ENCODE measurements at places on chromosomes 7 and 10.

DNA sequence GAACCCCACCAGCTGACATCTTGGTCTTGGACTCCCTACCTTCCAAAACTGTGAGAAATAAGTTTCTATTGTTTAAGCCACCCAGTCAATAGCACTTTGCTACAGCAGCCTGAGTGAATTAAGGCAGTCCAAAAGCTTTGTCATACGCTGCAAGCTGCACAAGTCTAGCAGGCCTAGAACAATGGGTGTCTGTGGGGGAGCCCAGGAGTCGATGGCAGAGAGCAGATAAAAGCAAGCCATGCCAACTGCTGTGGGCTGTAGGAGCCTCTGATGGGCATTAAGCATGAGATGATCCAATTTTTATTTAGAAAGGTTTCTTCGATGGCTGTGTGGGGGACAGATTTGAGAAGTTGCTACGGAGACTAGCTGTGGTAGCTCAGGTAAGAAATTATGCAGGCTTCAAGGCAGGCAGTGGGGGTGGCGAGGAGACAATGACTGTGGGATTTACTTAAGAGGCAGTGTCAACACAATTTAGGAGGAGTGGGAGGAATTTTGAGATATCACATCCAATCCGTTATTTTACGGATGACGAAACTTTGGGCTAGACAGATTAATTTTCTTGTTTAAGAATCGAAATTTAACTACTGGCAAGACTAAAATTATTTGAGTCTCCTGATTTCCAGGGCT, 110.4 kb downstream of the NRCAM start:
- no peak for DNase-seq

- DNase-seq, result no peak
Measured at GRCh38 chr7:38217672-38218071, 39.6 kb downstream of the STARD3NL start.

GRCh38 chr7:55375237-55375636, 10.1 kb downstream of the LANCL2 start:
- no peak for DNase-seq

DNA sequence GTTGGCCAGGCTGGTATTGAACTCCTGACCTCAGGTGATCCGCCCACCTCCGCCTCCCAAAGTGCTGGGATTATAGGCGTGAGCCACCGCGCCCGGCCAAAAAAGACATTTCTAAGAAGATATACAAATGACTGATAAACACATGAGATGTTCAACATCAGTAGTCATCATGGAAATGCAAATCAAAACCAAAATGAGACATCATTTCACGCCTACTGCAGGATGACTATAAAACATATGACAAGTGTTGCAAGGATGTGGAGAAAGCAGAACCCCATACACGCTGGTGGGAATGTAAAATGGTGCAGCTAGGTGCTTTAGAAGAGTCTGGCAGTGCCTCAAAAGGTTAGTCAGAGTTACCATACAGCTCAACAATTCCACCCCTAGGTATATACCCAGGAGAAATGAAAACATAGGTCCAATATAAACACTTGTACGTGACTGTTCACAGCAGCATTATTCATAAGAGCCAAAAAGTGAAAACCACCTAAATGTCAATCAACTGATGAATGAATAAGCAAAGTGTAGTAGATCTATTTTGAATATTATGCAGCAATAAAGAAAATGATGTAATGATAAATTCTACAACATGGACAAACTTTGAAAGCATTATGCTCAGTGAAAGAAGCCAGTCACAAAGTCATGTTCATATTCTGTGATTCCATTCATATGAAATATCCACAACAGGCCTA, 24.5 kb downstream of the TMEM209 start:
- no peak for DNase-seq

- DNase-seq, result no peak
Measured at GRCh38 chr7:94252971-94253370, 141.7 kb upstream of the COL1A2 start.

- no peak for DNase-seq
Measured at GRCh38 chr7:146119002-146119401, 2.4 kb downstream of the CNTNAP2 start.

DNA sequence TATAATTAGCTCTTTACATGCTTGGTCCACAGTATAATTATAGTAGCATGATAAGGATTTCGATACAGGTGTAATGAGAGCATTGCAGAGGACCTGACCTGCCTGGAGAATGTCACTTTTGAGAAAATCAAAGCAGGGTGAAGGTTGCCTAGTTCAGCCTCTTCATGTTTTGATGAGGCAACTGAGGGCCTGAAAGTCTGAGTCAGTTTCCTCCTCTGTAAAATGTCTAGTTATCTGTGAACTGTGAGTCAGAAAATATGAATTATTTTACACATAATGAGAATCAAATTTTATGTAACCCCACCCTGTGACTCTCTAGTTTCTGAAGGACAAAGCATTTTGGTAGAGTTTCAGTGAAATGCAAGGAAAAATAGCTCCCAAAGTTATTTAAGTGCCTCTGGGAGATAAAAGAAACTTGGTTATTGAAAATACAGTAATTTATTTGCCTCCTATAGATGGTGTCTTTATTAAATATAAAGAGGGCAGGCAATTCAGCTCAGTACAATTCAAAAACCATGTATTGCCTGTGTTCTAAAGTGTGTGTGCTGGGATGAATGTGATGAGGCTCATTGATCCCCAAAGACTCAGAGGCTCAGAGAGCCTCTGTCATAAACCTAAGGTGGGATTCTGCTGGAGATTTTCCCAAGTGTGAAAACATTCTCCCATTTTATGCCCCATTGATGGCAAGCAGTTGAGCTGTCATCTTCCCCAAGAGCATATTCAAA, 37.3 kb upstream of the SAMD9L start:
- no peak for DNase-seq

DNA sequence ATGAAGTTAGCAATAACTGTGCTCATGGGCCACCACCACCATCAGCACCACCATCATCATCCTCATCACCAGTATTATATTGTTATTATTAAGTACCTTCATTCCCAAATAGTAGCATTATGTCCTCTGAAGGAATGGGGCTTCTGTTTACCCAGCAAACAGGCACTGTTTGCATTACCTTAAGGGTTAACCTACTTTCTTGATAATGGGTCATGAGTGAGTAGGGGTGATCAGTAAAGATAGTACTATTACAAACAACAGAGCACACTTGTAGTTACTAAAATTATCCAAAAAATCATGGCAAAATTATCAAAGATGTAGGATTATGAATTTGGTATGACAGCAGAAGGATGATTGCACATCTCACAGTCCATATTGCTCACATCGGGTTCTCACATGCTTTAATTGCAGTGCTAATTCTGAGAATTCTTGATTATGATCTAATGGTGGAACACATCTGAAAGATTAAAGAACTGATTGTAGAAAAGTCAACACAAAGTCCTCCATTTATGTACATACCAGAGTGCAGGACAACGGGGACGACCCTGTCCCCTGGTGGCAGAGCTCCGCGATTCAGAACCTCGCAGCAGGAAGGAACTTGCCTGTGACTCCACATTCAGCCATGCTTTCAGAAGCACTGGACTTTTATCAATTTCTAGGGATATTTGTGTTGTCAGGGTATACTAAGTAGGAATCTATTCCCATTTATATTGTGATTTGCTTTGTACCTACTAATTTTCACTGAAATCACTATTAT, 31.0 kb downstream of the PDE1C start:
- no peak for DNase-seq

GRCh38 chr10:45553155-45553554, 119.4 kb downstream of the ZFAND4 start:
- DNase-seq, result no peak

GRCh38 chr7:44107961-44108767, 4.0 kb downstream of the AEBP1 start:
- DNase-seq, result no peak

GRCh38 chr7:150994141-150994837, 3.5 kb downstream of the NOS3 start:
- no peak for DNase-seq

DNA sequence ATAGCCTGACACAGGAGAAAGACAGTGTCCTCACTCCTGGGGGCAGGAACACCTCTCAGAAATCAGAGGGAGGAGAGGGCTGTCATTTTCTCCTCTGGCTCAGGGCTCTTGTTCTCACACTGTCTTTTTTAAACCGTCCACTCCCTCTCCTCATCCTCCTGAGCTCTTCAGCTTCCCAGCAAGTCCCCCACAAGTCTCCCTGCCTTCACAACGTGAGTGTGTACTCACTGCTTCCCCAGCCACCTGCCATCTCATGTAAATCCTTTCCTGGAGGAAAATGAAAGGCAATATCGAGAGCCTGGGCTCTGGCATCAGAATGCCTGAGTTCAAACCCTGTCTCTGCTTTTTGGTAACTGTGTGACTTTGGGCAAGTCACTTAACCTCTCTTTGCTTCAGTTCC, 5.7 kb downstream of the LLCFC1 start:
- no peak for DNase-seq

GRCh38 chr10:80464557-80465450, 10.7 kb downstream of the TSPAN14 start:
- DNase-seq, result no peak

DNA sequence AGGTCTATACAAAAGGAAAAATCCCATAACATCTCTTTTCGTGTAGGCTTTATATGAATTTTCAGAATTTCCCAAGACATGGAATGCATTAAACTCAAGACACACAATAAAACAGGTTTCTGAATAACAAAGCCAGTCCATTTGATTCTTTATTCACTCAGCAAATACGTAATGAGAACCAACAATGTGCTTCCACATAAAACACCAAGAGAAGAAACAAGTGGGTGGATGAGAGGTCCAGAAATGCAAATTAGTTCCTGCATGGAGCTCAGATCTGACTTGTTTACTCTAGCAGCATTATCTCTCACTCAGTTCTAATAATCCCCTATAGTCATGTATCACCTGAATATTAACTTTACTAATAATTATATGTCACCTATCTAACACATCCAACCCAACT, 249.5 kb downstream of the LRRTM3 start:
- no peak for DNase-seq

DNA sequence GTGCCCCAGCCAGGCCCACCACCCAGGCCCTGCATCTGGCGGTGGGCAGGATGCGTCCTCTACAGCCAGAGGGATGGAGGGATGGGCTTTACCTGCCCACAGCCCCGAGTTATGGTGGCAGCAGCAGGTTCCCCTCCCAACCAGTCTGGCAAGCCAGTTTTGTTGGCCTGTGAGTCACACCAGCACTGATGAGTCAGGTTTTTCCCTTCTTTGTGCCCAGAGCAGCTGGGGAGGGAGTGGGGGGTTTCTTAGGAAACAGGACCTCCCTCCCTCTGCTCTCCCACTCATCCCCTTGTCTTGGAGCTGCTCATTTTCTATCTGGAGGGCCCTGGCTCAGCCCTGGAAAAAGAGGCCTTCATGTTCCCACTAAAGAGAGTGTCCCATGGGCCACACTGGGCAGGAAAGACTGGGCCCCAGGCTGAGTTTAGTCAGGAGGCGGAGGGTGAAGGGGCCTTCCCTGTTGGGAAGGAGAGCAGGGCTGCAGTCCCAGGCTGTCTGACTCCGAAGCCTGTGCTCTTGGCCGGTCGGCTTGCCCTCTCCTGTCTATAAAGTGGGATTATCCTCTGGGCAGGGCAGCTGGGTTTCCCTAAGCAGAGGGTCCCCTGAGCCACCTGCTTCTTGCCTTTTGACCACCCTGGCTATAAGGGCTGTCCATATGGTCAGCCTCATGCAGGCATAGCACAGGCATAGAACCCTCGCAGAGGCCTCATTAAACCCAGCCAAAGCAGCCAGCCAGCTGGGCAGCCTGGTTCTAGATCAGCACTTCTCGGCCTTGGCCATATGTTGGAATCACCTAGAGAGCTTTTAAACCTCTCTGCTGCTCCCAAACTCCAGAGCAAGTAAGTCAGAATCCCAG, 30.2 kb upstream of the ANKRD2 start:
- DNase-seq, result no peak

- no peak for DNase-seq
Measured at GRCh38 chr10:132489053-132489703, 48.4 kb upstream of the INPP5A start.

DNA sequence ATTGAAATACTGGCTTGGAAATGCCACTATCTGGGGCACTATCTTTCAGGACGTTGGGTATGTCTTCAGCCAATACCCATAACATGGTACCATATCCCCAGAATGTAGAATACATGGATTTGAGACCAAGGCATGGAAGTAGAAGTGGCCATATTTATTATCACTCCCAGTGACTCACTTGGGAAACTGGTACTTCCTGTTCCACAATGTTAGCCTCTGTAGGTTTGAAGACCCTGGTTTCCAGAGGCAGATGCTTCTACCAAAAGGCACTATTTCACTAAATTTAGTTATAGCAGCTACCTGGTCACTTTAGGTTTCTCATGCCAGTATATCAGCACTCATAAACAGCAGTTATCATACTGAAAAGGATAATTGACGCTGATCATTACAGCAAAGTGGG, 184.2 kb downstream of the CCDC71L start:
- DNase-seq, result no peak

- DNase-seq, result no peak
Measured at GRCh38 chr7:127245607-127246006, 7.1 kb downstream of the GRM8 start.

GRCh38 chr7:84112771-84113170, 81.8 kb downstream of the SEMA3A start:
- no peak for DNase-seq

DNA sequence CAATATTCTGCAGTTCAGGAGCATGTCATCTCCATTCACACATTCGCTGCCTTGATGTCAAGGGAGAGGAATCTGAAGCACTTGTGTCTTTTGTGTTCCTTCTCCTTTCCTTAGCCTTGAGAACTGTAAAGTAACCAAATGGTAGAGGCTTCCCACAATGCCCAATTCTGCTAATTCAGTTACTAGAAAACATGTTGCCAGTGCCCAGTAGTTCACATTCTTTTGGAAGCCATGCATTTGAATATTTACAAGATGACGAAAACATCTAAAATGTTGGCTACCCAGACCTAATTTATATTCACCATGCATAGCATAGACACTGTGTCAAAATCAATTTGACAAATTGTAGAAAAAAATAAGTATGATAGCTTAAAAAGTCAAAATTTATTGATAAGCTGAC, 852.7 kb upstream of the PHF14 start:
- DNase-seq, result no peak

GRCh38 chr7:27434756-27435400, 192.3 kb downstream of the EVX1 start:
- no peak for DNase-seq

DNA sequence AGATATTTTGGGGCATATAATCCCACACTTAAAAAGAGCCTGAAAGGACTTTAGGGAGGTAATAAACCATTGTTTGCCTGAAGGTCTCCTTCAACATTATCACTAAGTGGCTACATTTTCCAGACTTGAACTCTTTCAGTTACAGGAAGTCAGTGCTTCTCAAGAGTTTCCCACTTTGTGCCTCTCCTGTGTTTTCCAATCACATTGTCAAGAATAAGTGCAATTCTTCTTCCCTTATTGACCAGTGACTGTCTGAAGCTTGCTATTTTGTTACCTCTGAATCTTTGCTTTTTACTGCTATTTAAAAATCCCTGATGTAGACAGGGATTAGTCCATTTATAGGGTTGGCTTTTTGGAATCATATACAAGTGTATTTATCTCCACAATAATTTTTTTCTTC, 346.7 kb upstream of the ANKRD30A start:
- no peak for DNase-seq

DNA sequence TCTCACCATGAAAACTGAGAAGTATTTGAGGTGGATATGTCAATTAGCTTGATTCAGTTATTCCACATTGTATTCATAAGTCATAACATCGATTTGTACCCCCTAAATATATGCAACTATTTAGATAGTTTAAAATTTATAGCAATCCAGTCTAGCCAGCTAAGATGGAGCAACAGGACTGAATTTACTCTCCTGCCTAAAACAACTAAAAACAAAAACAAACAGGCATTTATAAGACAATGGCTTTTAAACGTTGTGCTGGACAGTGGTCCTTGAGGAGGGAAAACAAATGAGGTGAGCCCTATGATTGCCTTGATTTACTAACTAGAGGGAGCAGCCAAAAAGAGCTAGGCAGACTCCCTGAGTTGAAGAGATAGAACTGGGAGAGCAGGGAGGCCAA, 814 bp upstream of the GPAM start:
- DNase-seq, result no peak
